ENCODE measurements at places on chromosomes 1 and 21. TPM values are rescaled to one million over a fixed set of nuclear protein-coding genes. Genes with fewer than 3 reads are reported as not detected.
A peak's percentile ranks its signal among the peaks of the same experiment; 100 is the strongest.

- no peak for DNase-seq
- no peaks in the 10 kb centered on the region for H3K27me3 ChIP-seq
- H3K27ac ChIP-seq: no peak overlapping the region
- no peaks in the 10 kb centered on the region for H3K36me3 ChIP-seq
Observed at GRCh38 chr1:70498666-70499065, 87.6 kb downstream of the CTH start.

DNA sequence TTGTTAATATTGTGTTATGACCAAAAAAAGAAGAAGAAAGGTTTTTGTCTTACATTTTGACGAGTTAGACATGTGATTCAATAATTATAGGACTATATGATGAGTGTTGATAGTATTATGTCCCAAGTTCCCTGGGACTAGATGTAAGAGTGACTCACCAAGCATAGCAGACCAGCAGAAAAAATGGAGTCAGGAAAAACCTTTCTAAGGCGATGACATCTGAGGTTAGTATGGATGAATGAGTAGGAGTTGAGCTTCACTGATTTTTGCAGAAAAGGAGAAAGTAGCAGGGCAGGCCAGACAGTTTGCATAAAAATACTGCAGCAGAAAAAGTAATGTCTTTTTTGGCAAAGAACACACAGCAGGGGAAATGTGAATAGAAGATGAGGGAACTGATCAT is 1041.3 kb upstream of the ADGRL4 start:
- peaks cover 29% of the 10 kb centered on the region for H3K4me1 ChIP-seq
- no peaks in the 10 kb centered on the region for H3K36me3 ChIP-seq
- no peaks in the 10 kb centered on the region for H3K27me3 ChIP-seq
- H3K4me3 ChIP-seq: no peak overlapping the region
- H3K27ac ChIP-seq: peak overlapping the region; percentile 66

- H3K36me3 ChIP-seq: no peaks in the 10 kb centered on the region
- H3K27me3 ChIP-seq: no peaks in the 10 kb centered on the region
- DNase-seq: peak; percentile 93
- H3K27ac ChIP-seq: peak overlapping the region; percentile 75
- peak overlapping the region; percentile 16 for H3K4me3 ChIP-seq
- peaks cover 82% of the 10 kb centered on the region for H3K4me1 ChIP-seq
Observed at GRCh38 chr1:97906567-97907241, 14.1 kb downstream of the DPYD start.

The NPPA gene
- not detected for total RNA-seq

The S100A14 gene
- not detected for total RNA-seq
